Vagina (tissue), 2 donors: ENCODE measurements at places on chromosomes 11 and 22. TPM values are rescaled to one million over a fixed set of nuclear protein-coding genes. Genes with fewer than 3 reads are reported as not detected.
A peak's percentile ranks its signal among the peaks of the same experiment; 100 is the strongest.

EPS8L2 gene
- 195 TPM for total RNA-seq

NXPE4 gene
- total RNA-seq = not detected

DEFB131B gene
- not detected for total RNA-seq

GGT5 gene
- 61.4 TPM for total RNA-seq

NCAPD3 gene
- total RNA-seq = 18.4 TPM

DNA sequence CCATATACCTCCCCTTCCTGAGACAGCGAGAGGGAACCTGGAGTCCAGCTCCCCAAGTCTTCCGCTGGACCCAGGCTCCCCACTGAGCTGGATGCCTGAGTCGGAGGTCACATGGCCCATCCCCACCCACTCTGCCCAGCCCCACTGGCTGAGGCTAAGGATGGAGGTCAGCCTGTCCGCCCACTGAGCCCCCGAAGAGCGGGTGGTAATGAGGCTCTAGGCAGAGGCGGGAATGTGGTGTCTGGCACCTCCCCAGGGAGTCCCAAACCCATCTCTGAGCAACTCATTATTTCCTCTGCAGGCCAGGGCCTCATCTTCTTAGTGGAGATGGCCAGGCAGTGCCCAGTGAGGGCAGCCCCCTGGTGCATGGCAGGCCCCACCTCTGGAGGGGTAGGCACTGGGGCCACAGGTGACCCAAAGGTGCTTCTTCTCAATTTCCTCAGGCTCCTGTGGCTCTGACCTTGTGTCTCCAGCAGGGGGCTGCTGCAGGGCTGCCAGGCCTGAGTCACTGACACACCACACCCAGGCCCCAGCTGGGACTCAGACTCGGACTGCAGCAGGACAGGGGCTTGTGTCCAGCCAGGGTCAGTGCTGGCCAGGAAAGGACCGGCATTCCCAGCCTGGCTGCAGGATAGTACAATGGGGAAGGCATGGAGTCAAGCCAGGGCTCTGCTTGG, 10.2 kb upstream of the PDE2A start:
- H3K27ac ChIP-seq = peak overlapping the region; percentile 73
- no peak overlapping the region for H3K4me3 ChIP-seq
- H3K36me3 ChIP-seq = no peaks in the 10 kb centered on the region
- no peaks in the 10 kb centered on the region for H3K27me3 ChIP-seq
- no peak for DNase-seq

DNA sequence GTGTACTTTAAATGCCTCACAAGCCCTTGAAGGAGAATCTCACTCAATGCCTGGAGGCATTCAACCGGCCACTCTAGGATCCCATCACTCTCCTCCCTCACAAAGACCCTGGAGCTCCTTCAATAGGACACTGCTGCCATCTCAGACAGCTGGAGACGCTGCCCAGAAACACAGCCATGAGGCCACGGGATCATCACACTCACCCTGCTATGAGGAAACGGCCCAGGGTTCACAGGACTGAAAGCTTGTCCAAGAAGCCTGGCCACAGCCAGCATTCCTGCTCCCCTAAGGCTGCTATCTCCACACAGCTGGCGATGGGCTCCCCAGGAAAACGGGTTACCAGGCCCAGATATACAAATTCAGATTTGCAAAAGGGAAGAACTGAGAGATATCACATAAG, 13.2 kb downstream of the CARS1 start:
- H3K27me3 ChIP-seq = no peaks in the 10 kb centered on the region
- no peak overlapping the region for H3K4me3 ChIP-seq
- H3K27ac ChIP-seq = peak overlapping the region; percentile 31
- H3K36me3 ChIP-seq = no peaks in the 10 kb centered on the region
- peaks cover 19% of the 10 kb centered on the region for H3K4me1 ChIP-seq

DNA sequence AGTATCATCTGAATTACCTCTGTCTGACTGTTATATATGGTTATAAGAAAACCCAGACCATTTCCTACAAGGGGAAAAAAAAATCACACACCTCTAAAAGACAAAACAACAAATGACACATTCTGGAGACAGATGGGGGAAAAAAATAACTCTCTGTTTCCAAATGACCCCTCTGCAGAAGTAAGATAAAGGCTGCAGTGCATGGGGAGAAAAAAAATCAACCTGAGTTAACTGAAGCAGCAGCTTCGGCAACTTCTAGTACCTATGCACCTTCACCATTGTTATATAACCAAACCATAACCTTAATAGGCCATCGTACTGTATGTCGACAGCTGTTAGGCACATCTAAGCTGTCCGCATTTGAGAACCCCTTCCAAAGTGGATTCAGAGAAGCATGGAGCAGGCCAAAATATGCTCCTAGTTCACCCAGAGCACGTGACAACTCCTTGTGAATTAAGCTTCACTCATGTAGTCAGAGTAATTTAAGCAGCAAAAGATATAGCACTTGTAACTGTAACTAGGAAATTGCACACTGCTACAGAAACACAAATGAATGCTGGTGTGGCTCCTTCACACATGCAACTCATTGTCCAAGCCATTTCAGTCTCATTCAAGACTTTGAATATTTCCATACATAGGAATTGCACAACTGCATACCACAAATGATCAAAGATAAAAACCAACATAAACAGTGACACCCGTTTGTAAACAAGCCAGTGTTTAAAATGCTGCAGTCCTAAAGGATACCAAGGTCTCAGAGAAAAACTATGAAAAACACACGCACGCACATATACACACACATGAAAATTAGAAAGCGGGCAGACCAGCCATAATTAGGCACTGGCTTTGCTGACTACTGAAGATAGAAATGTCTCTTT, 2.7 kb downstream of the SIK3 start:
- H3K27me3 ChIP-seq = no peaks in the 10 kb centered on the region
- H3K27ac ChIP-seq = peak overlapping the region; percentile 97
- no peak for DNase-seq
- no peak overlapping the region for H3K4me3 ChIP-seq
- no peaks in the 10 kb centered on the region for H3K36me3 ChIP-seq

DNA sequence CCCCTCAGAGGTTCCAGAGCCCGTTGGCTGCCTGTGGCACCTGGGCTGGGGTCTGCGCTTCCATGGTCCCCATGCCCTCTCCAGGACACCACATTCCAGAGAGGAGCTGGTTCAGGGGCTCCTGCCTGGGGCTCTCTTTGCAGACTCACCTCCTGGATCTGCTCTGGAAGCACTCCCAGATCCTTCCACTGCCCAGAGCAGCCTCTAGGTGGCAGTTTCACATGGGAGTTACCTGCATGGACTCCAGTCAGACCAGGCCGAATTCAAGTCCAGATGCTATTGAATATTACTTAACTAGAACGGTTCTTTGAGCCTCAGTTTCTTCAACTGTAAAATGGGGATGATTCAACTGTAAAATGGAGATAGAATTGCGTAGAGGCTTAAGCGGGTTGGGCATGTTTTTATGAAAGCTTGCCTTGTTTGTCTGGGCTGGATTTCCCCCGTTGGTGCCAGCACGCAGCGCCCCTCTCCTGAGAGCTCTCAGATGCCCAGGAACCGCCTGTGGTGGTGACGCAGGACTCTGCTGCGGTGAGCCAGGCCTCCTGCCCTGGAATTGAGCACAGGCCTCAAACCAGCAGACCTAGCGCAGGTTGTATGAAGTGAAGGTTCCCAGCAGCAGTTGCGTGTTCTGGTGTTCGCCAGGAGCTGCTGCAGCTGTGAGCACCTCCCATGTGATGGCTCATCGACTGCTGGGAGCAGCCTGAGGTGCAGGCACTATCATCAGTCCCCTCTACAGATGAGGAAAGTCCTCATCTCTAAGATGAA, 44.2 kb downstream of the LMO1 start:
- no peak for DNase-seq
- H3K4me1 ChIP-seq = no peaks in the 10 kb centered on the region
- no peak overlapping the region for H3K4me3 ChIP-seq
- H3K27ac ChIP-seq = no peak overlapping the region
- no peaks in the 10 kb centered on the region for H3K36me3 ChIP-seq

DNA sequence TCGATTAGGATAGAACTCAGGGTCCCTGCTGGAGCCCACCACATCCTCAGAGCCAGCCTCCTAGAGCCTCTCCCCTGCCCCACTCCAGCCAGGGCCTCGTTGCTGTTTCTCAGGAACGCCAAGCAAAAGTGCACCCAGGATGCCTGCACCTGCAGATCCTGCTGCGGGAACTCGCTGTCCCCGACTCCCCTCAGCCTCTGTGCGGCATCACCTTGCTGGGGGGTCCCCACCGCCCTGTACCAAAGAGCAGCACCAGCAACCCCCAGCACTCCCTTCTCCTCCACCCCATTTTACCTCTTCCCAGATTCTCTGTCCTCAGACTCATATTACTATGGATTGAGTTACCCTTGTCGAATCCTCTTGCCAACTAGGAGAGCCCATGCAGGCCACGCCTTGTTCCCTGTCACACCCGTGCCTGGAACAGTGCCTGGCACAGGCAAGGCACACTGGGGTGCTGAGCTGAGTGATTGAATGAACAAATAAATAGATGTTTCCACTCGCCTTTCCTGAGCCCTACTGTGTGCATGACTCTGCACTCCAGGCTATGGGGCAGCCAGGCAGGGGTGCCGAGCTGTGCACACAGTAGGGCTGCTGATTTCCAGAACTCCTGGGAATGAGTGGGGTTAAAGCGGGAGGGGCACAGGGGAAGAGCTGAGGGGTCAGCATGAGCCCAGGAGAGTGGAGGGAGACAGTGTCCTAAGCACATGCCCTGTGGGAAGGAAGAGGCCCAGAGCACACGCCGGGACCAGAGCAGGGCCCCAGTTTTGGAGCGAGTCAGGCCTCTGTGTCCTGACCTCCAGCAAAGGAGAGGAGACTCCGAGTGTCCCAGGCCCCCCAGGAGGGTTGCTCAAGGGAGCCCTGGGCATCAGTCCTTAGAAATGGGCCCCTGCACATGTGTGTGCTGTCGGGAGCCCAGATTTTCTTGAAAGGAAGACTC, 44.3 kb downstream of the LINC01488 start:
- H3K27ac ChIP-seq = no peak overlapping the region
- no peaks in the 10 kb centered on the region for H3K27me3 ChIP-seq
- DNase-seq = no peak

DNA sequence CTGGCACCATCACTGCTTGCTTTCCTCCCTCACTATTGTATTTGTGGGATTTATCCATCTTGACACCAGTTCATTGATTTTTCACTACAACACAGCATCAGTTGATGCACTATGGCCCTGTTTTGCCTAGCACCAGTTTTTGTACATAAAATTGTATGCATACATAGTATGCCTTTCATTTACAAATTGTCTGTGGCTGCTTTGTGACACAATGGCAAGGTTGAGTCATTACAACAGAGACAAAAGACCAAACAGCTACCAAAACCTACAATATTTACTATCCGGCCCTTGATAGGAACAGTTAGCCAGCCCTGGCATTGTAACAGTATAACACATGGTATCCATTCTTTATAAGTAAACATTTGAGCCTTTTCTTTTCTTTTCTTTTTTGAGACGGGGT, 150.3 kb downstream of the LDLRAD3 start:
- H3K4me3 ChIP-seq = no peak overlapping the region
- H3K36me3 ChIP-seq = no peaks in the 10 kb centered on the region
- no peaks in the 10 kb centered on the region for H3K4me1 ChIP-seq

DNA sequence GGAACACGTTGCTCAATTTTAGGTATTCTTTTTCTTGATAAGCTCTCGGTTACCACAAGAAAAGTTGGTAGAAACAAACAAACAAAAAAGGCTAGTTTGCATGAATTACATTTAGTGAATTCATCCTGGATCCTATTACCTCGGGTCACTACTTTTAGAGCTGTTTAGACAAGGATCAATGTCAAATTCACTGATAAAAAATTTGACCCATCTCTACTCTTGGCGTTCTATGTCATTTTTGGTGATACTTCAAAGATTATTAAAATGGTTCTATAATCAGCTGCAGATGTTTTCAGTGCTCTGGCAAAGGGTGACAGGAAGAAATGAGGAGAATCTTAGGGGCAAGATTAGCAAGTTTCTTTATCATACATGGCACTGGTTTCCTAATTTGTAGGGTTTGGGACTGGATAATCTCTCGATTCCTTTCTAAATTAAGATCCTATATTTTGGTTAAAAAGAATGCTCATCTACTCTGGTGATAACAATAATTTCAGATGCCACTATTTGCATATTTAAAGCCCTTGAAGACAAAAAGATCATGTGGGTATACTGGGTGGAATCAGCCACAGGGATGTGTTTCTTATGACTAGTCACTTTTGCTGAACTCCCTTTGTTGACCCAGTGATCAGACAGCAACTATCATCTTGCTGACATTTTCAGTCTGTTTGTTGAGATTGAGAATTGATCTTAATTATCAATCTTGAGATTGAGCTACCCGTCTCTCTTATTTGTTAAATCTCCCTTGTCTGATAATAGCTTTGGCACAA, 442.9 kb downstream of the AASDHPPT start:
- H3K4me3 ChIP-seq = no peak overlapping the region
- H3K4me1 ChIP-seq = no peaks in the 10 kb centered on the region
- no peak overlapping the region for H3K27ac ChIP-seq
- no peaks in the 10 kb centered on the region for H3K36me3 ChIP-seq
- DNase-seq = no peak

DNA sequence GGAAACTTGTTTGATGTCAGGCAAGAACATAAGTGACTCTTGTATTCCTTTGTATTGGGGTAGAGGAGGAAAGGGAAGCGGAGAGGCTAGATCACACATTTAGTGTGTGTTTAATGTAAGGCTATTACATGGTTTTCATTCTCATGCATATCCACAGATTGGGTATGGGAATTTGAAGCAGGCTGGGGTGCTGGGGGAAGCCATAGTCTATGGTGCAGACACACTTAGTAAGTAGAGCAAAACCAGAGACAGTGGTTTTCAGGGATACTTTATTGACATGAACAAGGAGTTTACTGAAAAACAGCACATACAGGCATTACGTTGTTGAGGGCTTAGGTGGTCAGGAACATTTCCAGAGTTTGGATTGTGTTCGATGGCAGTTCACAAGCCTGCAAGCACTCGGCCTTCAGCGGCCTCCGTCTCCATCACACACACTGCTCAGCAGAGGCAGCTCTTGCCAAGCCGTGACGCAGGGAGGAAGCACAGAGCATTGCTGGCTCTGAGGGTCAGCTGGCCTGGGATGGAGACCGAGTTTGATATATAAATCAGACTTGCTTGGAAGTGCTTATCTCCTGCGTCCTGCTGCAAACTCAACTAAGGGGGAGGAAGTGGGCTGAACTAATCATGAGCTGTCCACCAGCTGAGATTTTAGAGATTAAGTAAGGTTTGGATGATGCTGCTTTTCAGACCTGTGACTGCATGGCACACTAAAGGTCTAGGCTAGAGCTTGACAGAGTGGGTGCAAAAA, 25.3 kb downstream of the SCN3B start:
- no peaks in the 10 kb centered on the region for H3K36me3 ChIP-seq
- no peak for DNase-seq
- H3K4me3 ChIP-seq = no peak overlapping the region
- no peaks in the 10 kb centered on the region for H3K4me1 ChIP-seq
- no peaks in the 10 kb centered on the region for H3K27me3 ChIP-seq
- H3K27ac ChIP-seq = no peak overlapping the region
